Left renal pelvis (tissue), 4 donors: ENCODE measurements at places on chromosomes 5 and 9. TPM values are rescaled to one million over a fixed set of nuclear protein-coding genes. Genes with fewer than 3 reads are reported as not detected.

SRA1 gene
- 32.0 TPM for polyA plus RNA-seq

HMMR gene
- polyA plus RNA-seq: 18.8 TPM

SLIT3 gene
- 82.0 TPM for polyA plus RNA-seq

PTPRD gene
- 117 TPM for polyA plus RNA-seq

C1QTNF3 gene
- 51.8 TPM for polyA plus RNA-seq

DDX4 gene
- polyA plus RNA-seq: 0.14 TPM

OBP2B gene
- polyA plus RNA-seq: 0.29 TPM

GABRP gene
- polyA plus RNA-seq: 0.29 TPM

RGS7BP gene
- polyA plus RNA-seq: 8.2 TPM
